PC-9 (cell line): ENCODE measurements at places on chromosomes 6 and 20. TPM values are rescaled to one million over a fixed set of nuclear protein-coding genes. Genes with fewer than 3 reads are reported as not detected.

GRCh38 chr6:161496941-161497340, 223.1 kb upstream of the AGPAT4 start:
- H3K4me1 ChIP-seq, result no peaks in the 10 kb centered on the region
- DNase-seq, result no peak
- H3K27me3 ChIP-seq, result peaks cover 10% of the 10 kb centered on the region; the same call in 1 of the 2 replicates
- H3K36me3 ChIP-seq, result no peaks in the 10 kb centered on the region

DNA sequence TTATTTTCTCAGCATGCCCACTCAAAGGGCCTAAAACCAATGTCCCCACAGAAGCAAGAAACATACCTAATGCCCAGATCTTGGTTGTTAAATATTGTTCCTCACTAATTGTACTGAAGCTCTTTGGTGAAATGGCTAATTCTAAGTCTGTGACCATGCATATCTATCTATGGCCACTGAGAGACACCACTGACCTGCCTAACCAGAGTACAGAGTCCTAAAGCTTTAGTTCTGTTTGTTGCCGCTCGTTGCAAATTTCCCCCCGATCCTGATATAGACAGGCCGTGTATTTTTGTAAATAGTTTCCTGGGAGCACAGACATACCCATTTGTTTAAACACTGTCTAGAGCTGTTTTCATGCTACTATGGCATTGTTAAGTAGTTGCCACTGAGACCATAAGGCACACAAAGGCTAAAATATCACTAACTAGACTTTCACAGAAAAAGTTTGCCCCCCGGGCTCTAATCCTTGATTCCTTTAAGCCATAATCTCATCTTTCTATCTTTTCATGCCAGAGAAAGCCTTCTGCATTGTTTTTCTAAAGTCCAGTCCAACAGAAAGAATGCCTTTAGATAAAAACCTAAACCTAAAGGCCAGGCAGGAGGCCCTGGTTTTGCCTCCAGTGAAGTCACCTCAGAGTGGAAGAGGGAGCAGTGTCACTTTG, 48.7 kb downstream of the DNAAF9 start:
- no peaks in the 10 kb centered on the region for H3K27me3 ChIP-seq
- H3K4me3 ChIP-seq, result no peak overlapping the region
- H3K27ac ChIP-seq, result no peak overlapping the region

DNA sequence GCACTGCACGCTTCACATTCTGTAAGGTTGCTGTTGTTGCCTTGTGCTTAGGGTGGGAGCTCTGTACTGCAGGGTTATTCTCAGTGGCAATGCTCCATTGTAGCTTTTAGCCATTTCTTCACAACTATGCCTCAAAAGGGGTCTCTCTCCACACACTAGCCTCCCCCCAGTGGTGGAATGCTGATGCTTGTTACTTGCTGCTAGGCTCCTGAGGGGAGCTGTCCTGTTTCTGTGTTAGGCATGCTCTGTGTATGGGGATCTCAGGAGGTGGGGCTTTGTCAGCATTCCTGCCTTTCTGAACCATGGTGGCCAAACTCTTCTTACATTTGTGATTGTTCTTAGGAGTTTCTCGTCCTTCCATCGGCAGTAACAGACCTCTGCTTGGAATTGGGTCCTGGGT, 18.8 kb downstream of the TMEM170B start:
- H3K4me3 ChIP-seq, result no peak overlapping the region
- H3K27me3 ChIP-seq, result no peaks in the 10 kb centered on the region
- no peaks in the 10 kb centered on the region for H3K36me3 ChIP-seq
- H3K27ac ChIP-seq, result no peak overlapping the region
- no peaks in the 10 kb centered on the region for H3K4me1 ChIP-seq

- no peak overlapping the region for H3K4me3 ChIP-seq
- H3K27me3 ChIP-seq, result no peaks in the 10 kb centered on the region
- H3K4me1 ChIP-seq, result peaks cover 26% of the 10 kb centered on the region
- DNase-seq, result no peak
- no peak overlapping the region for H3K27ac ChIP-seq
Observed at GRCh38 chr6:143323729-143324470, 126.6 kb downstream of the ADAT2 start.

- no peak for DNase-seq
- 0 out of 2 replicates have a peak, but pooled peaks cover under 1% of the 10 kb centered on the region for H3K36me3 ChIP-seq
- no peak overlapping the region for H3K27ac ChIP-seq
- H3K27me3 ChIP-seq, result no peaks in the 10 kb centered on the region
Observed at GRCh38 chr20:36261389-36262105, 25.3 kb downstream of the AAR2 start.

DNA sequence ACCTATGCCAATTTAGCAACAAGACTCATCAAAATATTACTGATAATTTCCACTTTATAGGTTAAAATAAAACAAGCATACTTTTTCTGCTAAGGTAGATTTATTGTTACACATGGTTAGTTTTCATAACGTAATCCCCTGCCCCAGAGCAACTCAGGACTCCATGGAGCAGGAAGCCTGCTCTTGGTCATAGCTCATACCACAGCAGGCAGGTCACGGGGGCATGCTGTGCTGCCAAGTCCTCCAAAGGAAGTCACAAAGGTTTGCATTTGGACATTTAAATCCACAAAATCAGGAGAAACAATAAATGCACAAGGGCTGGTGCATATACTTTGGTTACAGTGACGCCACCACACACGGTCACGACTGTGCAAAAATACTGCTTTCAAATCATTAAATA, 12.5 kb downstream of the GZF1 start:
- H3K27me3 ChIP-seq, result no peaks in the 10 kb centered on the region
- H3K4me3 ChIP-seq, result no peak overlapping the region
- H3K36me3 ChIP-seq, result peaks cover 36% of the 10 kb centered on the region
- H3K27ac ChIP-seq, result no peak overlapping the region
- H3K4me1 ChIP-seq, result no peaks in the 10 kb centered on the region

GRCh38 chr6:73696966-73697655, 1.1 kb downstream of the CD109 start:
- no peaks in the 10 kb centered on the region for H3K36me3 ChIP-seq
- H3K4me1 ChIP-seq, result peaks cover 33% of the 10 kb centered on the region
- no peaks in the 10 kb centered on the region for H3K27me3 ChIP-seq
- peak overlapping the region; percentile 85 for H3K27ac ChIP-seq

UBE2C gene
- 207 TPM in 2 replicates for total RNA-seq

CABLES2 gene
- 11.2 and 14.1 TPM in 2 replicates for total RNA-seq

DNA sequence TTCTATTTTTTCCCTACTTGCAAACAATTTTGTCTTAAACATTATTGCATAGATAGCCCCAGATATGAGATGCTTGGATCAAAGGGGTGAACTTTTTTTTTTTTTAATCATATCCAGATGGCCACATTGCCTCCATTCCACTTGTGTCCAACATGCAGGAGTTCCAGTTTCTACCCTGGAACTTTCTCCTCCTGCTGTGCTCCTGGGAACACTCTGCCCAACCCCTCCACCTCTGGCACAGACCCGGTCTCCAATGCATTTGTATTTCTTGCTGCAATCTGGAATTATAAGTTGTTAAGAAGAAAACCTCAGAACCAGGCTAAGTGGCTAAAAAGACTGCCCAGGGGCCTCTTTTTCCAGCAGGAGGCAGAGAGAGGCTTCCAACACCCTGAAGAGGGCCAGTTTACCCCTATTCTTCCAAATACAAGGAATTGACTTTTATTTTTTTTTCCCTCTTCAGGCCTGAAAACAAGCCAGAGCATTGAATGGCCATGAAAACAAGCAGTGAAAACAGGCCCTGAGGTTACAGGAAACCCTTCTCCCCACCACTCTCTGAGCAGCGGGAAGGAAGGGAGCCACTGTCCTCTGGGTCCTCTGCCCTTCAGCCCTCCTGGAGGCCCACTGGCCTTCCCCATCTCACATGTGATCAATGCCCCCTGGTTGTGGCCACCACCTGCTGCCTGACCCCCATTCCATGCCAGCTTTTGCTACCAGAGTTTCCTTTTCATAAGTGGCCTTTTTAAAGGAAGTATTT, 44.3 kb downstream of the PDYN start:
- H3K4me3 ChIP-seq, result no peak overlapping the region
- DNase-seq, result no peak
- H3K36me3 ChIP-seq, result no peaks in the 10 kb centered on the region
- H3K27ac ChIP-seq, result no peak overlapping the region
- peaks cover 18% of the 10 kb centered on the region; the same call in 1 of the 2 replicates for H3K27me3 ChIP-seq

DNA sequence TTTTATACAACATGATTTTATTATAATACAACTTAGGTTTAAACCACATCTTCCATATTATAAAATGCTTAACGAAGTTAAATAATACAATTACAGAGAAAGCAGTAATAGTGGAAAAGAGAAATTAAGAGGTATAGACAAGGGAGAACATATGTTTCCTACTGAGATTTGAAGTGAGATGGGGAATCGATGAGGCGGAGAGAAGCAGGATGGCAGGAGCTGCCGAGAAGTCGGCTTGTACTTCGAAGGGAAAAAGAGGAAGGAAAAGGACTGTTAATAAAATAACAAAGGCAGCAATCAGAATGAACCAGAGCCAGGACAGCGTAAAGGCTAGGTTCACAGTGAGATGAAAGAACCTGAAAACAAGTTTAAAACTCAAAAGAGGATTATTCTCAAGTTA, 15.4 kb downstream of the FBXL4 start:
- H3K36me3 ChIP-seq, result 0 out of 2 replicates have a peak, but pooled peaks cover 10% of the 10 kb centered on the region
- no peaks in the 10 kb centered on the region for H3K4me1 ChIP-seq
- DNase-seq, result no peak
- no peak overlapping the region for H3K4me3 ChIP-seq
- no peaks in the 10 kb centered on the region for H3K27me3 ChIP-seq

SPINT3 gene
- not detected in 2 replicates for total RNA-seq

DNA sequence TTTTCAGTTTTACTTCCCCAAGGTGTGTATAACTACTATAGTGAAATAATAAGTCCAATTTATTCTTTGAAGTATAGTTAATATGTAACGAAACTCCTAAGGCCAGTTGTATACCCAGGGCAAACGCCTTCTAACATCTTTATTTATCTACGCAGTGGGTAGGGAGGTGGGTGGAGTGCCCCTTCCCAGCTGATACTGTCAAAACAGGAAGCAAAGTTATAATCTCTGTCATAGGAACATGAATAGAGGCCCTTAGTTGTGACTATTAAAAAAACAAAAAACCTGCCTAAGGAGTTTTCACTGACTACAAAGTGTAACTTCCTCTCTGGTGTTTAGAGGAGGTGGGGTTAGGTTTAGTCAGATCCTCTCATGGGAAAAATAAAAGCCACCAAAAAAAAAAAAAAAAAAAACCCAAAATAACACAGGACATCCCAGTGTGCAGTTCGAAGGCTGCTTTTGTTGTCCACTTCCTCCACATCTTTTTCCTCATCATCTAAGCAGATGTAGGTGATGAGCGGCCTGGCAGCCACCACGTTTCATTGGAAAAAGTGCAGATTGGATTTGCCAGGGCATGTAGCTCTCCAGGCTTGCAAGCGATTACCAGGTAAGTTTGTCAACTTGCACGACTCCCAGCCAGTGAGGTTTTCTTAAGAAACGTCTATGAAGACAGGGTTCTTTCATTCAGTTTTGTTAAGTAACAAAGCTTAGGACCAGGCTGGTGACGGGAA, 58.7 kb downstream of the UTRN start:
- H3K4me3 ChIP-seq, result no peak overlapping the region
- peaks cover 53% of the 10 kb centered on the region for H3K4me1 ChIP-seq
- DNase-seq, result no peak
- no peaks in the 10 kb centered on the region for H3K27me3 ChIP-seq
- H3K36me3 ChIP-seq, result no peaks in the 10 kb centered on the region

DNA sequence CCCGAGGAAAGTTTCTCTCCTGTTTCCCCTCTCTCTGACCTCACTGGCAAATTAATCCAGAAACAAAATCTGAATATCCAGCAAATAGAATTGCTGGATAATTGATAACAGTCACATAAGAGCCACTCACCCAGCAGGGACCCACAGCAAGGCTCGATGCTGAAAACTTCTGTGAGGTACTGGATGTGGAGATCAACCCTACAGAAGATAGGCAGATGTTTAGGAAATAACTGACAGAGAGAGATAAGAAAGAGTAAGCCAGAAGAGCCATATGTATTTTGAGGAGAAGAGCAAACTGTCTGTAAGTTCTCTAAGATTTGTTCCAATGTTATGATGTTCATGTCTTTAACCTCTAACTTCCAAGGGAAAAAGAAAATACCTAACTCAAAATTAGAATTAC, 59.7 kb downstream of the PKHD1 start:
- H3K27me3 ChIP-seq, result peaks cover 20% of the 10 kb centered on the region; the same call in 1 of the 2 replicates
- no peak overlapping the region for H3K27ac ChIP-seq

GRCh38 chr6:44390158-44390683, 2.7 kb downstream of the CDC5L start:
- H3K27me3 ChIP-seq, result no peaks in the 10 kb centered on the region
- H3K27ac ChIP-seq, result no peak overlapping the region
- peaks cover 20% of the 10 kb centered on the region for H3K4me1 ChIP-seq
- DNase-seq, result no peak

NRN1 gene
- not detected in 2 replicates for total RNA-seq

DNA sequence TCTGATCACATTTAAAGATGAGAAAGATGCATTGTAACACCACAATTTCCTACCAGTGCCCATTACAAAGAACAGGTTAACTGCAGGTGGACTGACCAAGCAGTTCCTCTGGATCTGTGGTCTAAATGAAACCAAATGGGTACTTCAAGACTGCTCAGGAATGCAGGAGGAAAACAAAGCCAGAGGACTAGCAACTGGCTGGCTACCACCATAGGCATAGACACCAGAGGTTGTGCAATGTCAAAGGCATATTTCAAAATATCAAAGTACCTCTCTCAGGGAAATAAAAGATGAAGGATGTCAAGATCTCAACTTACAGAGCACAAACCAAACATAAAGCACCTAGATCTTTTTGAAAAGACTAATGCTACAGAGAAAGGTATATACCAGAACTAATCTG, 65.5 kb downstream of the GMDS start:
- no peaks in the 10 kb centered on the region for H3K4me1 ChIP-seq
- no peak overlapping the region for H3K27ac ChIP-seq
- no peak overlapping the region for H3K4me3 ChIP-seq
- DNase-seq, result no peak
- H3K36me3 ChIP-seq, result no peaks in the 10 kb centered on the region
- no peaks in the 10 kb centered on the region for H3K27me3 ChIP-seq

GRCh38 chr20:36202891-36203338, 33.4 kb upstream of the AAR2 start:
- H3K36me3 ChIP-seq, result no peaks in the 10 kb centered on the region
- no peak overlapping the region for H3K27ac ChIP-seq
- DNase-seq, result peak; percentile 66
- no peaks in the 10 kb centered on the region for H3K4me1 ChIP-seq

- 0 out of 2 replicates have a peak, but pooled peaks cover 4% of the 10 kb centered on the region for H3K4me1 ChIP-seq
- no peak overlapping the region for H3K27ac ChIP-seq
- H3K27me3 ChIP-seq, result peaks cover 11% of the 10 kb centered on the region; the same call in 1 of the 2 replicates
- DNase-seq, result no peak
- H3K4me3 ChIP-seq, result peak overlapping the region; percentile 68; the same call in 1 of the 2 replicates
Observed at GRCh38 chr6:144062786-144063185, 32.6 kb downstream of the SF3B5 start.

- H3K4me3 ChIP-seq, result no peak overlapping the region
- H3K36me3 ChIP-seq, result no peaks in the 10 kb centered on the region
- DNase-seq, result no peak
- H3K27ac ChIP-seq, result no peak overlapping the region
- H3K27me3 ChIP-seq, result no peaks in the 10 kb centered on the region
- H3K4me1 ChIP-seq, result peaks cover 8% of the 10 kb centered on the region
Observed at GRCh38 chr6:31162463-31163165, 4.2 kb downstream of the TCF19 start.

DNA sequence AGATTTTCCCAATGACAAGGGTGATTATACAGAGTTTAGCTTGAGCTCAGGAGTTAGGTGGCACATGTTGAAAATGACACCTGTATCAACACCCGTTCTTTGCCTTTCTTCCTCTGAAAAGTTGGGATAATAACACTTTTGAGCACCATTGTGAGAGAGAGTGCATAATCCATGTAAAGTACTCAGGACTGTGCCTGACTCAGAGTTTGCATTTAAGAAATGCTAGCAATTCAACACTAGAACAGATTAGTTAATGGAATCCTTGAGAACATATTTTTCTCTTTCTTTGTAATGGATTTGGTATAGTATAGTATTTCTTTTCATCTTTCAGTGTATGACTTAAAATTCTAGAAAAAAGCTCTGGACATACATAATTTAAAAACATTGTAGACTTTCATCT, 449.2 kb downstream of the GJA1 start:
- no peaks in the 10 kb centered on the region for H3K4me1 ChIP-seq
- H3K27ac ChIP-seq, result no peak overlapping the region
- no peaks in the 10 kb centered on the region for H3K36me3 ChIP-seq
- DNase-seq, result no peak
- H3K4me3 ChIP-seq, result no peak overlapping the region
